ENCODE measurements at places on chromosomes 5 and 9.
A peak's percentile ranks its signal among the peaks of the same experiment; 100 is the strongest.

- no peak for DNase-seq
Observed at GRCh38 chr5:78889369-78890140, 95.6 kb downstream of the ARSB start.

DNA sequence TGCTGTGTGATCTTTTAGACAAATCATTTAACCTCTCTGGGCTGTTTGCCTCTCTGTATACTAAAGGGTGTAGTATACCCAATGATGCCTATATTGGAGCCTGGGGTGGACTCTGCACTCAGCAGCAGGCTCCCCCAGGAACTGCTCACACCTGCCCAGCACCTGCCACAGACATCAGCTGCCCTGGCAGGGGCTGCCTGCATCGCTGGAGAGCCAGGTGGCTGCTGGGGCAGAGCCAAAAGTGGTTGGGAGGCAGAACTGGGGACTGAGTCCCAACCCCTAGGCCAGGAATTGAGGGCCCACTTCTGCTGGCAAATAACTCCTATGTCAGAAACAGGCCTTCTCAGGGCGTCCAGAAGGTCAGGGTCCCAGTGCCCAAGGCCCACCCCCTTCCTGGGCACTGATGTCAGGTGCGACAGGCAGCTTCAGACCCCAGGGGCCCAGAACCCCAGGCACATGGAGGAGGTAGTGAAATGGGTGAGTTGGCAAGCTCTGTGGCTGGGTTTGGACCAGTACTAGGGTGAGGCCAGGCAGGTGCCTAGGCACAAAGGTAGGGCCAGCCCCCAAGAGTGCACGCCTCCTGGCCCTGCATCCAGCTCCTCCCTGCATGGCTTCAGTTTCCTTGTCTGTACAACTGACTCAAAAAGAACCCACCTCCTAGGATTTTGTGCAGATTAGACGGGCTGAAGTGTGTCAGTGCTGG, 5.8 kb downstream of the UNC5A start:
- peak; percentile 74 for DNase-seq

- no peak for DNase-seq
Observed at GRCh38 chr5:93909356-93909755, 168.0 kb upstream of the POU5F2 start.

DNA sequence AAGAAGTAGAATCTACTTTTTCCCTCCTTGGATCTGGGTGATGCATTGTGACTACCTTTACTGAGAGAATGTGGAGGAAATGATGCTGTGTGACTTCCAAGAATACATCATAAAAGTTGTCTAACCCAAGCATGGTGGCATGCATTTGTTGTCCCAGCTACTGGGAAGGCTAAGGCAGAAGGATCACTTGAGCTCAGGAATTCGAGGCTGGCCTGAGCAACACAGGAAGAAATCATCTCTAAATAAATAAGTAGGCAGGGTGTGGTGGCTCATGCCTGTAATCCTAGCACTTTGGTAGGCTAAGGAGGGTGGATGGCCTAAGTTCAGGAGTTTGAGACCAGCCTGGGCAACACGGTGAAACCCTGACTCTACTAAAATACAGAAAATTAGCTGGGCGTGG, 143.2 kb upstream of the VLDLR start:
- DNase-seq, result no peak

GRCh38 chr9:74573640-74574191, 76.6 kb downstream of the RORB start:
- no peak for DNase-seq

DNA sequence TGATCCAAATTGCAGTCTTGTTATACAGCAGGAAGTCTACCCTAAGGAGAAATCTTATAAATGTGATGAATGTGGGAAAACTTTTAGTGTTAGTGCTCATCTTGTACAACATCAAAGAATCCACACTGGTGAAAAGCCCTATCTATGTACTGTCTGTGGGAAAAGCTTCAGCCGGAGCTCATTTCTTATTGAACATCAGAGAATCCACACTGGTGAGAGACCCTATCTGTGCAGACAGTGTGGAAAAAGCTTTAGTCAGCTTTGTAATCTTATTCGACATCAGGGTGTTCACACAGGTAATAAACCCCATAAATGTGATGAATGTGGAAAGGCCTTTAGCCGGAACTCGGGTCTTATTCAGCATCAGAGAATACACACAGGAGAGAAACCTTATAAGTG, 10.4 kb downstream of the ZNF189 start:
- DNase-seq, result no peak

GRCh38 chr9:125321496-125321895, 59.9 kb downstream of the GAPVD1 start:
- no peak for DNase-seq

GRCh38 chr5:79795764-79796398, 106.2 kb downstream of the CMYA5 start:
- no peak for DNase-seq

- DNase-seq, result no peak
Observed at GRCh38 chr9:109604781-109605180, 106.7 kb upstream of the PTPN3 start.

GRCh38 chr5:143064218-143064641, 294.1 kb downstream of the ARHGAP26 start:
- no peak for DNase-seq

DNA sequence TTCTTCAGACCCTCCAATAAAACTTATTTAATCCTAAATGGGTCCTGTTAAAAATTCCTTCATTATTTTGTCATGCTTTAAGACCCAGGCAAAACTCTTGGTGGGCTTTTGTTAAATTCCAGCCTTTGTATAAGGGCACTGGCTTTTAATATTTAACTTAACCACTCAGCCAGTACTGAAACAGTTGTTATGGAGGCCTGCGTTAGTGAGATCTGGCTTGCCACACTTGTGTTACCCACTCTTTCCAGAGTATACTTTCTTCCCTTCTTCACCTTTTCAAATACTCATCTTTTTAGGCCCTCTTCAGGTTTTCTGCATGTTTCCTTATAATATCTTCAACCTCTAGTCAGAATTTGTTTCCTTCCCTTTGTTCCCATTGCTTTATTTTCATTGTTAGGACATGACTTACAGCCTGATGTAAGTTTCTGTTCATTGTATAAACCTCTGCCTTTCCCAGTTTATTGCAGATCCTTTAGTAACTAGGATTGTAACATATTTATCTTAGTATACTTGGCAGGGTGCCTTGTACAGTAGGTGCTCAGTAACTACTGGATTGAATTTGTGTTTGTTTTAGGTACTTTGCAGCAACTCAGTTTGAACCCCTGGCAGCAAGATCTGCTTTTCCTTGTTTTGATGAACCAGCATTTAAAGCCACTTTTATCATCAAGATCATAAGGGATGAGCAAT, 48.8 kb downstream of the LNPEP start:
- DNase-seq, result no peak

DNA sequence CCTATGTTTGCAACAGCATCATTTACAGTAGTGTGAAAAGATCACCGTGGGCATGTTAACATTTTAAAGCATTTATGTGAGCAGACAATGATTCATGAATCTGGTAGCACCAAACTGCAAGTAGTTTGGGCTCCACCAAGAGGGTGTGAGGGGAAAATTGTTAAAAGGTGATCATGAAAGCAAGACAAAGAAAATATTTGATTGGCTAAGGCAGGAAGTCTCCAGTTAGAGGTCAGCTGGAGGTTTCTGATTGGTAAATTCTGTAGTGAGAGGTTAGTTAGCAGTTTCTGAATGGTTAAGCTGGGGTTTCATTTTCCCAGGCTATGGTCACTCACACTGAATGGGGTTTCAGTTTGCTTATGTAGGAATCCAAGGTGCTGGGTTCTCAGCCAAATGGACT, 13.5 kb upstream of the DRD1 start:
- no peak for DNase-seq

GRCh38 chr9:124769549-124770358, 1.4 kb downstream of the NR6A1 start:
- peak; percentile 21 for DNase-seq

DNA sequence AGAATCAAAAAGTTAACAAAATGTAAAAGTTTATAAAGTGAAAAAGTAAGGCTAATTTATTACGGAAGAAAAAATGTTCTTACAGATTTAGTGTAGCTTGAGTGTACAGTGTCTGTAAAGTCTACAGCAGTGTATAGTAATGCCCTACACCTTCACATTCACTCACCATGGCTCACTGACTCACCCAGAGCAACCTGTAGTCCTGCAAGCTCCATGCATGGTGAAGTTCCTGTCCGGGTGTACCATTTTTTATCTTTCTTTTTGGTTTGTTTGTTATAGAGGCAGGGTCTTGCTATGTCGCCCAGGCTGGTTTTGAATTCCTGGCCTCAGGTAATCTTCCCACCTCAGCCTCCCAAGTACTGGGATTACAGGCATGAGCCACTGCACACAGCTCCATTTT, 93.6 kb downstream of the MED27 start:
- DNase-seq, result no peak

GRCh38 chr5:2762744-2763532, 11.5 kb upstream of the IRX2 start:
- no peak for DNase-seq

DNA sequence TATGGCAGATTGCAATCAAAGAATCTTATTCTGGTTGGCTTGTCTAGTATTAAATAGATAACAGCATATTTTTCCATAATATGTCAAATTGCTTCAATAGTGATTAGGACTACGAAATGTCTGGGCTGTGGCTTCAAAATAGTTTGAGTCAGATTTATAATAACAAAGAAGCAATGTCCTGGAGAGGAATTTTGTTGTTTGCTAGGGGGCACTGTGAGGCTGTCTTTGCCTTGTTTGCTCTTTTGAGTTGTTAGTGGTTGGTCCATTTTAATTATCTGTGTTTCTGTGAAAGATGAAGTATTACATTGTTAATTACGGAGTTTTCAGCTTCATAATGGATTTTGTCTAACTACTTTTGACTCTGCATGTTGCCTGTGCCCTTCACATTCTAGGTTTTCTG, 713.6 kb downstream of the TLE4 start:
- no peak for DNase-seq

DNA sequence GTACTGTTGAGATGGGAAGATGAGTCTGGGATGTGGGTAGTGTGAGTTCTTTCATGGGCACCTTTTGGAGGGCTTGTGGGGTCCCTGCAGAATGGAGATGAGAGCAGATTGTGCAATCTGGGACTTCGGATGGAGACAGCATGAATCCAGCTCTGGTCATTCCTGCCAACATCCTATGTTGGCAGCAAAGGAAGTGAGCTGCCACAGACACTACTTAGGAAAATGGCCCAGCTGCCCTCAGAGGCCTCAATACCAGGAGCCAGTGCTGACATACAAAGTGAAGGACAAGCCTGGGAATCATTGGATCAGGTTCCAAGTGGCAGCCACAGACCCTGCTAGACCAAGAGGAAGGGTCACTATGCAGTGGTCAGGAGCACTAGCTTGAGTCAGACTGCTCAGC, 402.8 kb downstream of the CDK5RAP2 start:
- no peak for DNase-seq

DNA sequence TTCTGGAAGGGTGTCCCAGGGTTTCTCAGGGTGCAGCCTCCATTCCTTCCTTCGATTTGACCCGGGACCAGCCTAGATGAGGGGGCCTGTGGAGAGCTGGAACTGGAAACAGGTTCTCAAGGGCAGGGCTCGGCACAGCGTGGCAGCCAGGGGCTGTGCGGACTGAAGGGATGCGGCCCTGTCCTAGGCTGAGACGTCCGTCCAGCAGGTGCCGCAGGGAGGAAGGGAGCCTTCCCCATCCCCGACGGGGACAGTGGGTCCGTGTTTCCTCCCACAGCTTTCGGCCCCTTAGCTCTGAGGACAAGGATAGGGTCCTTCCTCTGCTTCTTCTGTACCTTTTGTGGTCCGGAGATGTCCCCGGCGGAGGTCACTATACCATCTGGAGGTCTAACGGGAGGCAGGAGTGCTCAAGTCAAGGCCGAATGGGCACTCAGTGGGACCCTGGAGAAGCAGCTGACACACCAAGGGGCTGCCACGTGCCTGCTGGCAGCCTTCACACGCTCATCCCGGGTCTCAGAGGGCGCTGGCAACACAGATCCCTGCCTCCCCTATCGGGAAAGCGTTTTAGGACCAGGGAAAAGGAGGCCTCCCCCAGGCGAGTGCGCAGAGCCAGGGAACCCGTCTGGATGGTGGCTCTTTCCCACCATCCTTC, 49.9 kb downstream of the USP20 start:
- no peak for DNase-seq

DNA sequence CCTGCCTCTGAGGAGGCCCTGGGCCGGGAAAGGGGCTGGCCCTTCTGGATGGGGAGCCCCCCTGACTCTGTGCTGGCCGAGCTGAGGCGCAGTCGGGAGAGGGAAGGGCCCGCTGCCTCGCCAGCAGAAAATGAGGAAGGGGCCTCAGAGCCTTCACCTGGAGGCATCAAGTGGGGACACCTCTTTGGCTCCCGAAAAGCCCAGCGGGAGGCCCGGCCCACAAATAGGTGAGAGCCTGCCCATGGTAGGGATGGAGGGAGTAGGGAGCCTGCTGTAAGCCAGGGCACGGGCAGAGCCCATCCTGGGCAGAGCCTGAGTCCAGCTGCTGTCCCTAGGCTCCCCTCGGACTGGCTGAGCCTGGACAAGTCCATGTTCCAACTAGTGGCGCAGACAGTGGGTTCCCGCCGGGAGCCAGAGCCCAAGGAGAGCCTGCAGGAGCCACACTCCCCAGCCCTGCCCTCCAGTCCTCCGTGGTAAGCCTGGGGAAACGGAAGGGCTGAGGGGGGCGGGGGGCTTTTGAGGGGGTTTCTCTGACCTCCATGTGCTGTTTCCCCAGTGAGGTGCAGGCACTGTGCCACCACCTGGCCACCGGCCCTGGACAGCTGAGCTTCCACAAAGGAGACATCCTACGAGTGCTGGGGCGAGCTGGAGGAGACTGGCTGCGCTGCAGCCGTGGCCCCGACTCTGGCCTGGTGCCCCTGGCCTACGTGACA, 44.3 kb upstream of the TESK1 start:
- DNase-seq, result no peak

DNA sequence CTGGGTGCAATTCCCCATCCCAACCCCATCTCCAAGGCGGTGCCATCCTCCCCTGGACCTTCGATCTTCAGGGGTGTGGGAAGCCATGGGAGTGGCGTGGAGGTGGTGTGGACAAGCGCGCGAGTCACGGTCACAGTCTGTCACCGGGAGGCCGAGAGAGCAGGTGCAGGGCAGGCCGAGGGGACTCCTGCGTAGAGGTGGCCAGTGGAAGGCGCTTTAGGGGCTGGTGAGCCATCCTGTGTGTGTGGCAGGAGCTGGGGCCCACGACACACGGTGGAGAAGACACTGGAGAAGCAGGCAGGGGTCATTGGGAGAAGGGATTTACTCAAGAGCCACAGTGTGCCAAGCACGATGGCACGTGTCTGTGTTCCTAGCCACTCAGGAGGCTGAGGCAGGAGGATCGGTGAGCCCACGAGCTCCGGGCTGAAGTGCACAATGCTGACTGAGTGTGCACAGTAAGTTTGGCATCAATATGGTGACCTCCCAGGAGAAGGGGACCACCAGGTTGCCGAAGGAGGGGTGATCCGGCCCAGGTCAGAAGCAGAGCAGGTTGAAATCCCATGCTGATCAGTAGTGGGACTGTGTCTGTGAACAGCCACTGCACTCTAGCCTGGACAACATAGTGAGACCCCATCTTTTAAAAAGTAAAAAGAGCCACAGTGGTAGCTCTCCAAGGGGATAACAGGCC, 145.1 kb upstream of the PHYKPL start:
- no peak for DNase-seq

- no peak for DNase-seq
Observed at GRCh38 chr5:127089191-127089590, 15.9 kb upstream of the C5orf63 start.

GRCh38 chr5:109911731-109912130, 222.0 kb downstream of the MAN2A1 start:
- no peak for DNase-seq

GRCh38 chr5:90783460-90784333, 225.1 kb downstream of the ADGRV1 start:
- DNase-seq, result peak; percentile 4

All from NCI-H510A (cell line).